Astrocyte (in vitro differentiated cells and primary cell): ENCODE measurements at places on chromosomes 3 and 15.
A peak's percentile ranks its signal among the peaks of the same experiment; 100 is the strongest.

- peak; percentile 95 for DNase-seq
Observed at GRCh38 chr3:11610044-11610671, 33.6 kb downstream of the VGLL4 start.

- no peak for DNase-seq
Observed at GRCh38 chr3:155244699-155245098, 48.8 kb downstream of the STRIT1 start.

DNA sequence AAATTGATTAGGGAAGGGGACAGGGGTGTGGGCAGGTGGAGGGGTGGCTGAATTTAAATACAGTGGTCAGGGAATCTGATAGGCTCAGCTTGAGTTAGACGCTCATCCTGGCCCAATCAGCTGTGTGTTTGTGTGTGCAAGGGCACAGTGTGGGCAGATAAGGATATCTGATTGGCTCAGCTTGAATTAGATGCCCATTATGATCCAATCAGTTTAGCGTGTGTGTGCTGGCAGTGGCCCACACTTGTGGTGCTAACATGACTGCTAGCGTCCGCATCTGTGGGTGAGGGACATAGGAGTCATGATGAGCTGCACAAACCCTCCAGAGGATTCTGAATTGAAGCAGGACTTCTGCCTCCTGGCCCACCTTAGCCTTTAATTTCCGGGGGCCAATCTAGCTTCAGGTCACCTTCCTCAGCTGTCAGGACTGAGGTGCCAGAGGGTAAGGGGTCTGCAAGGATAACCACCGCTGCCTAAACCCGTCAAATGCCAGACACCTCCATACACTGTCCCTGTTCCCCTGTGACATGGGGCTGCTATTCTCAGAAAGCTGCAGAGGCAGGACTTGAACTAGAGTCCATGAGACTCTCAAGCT is 97.3 kb downstream of the CORO2B start:
- no peak for DNase-seq

DNA sequence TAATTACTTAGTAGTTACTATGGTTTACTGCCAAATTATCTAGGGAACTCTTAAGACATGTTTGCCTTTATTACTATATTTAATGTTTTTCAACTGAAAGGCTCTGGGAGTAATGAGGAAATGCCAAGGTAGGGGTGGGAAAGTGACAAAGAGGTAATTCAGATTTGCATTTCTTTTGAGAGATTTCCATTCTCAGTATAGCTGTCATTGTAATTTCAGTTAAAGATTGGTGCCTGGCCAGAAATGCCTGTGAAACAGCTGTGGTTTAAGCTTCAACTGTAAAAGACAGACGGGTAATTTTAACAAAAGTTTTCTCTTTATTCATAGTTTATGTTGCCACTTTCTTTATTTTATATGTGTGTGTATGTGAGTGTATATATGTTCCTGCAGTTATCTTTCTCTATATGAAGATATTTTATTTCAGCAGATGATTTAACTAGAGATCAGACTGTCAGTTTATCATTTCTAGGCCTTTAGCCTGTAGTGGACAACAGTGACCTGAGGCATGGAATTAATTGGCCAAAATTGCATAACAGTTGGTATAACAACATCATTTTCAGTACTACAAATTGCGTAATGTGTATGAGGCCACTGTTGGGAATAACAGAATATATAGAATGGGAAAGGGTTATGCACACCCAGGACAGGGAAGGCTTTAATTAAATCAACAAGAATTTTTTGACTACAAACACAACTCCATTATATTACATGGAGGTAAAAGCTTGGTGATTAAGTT is 119.0 kb downstream of the BBX start:
- no peak for DNase-seq

DNA sequence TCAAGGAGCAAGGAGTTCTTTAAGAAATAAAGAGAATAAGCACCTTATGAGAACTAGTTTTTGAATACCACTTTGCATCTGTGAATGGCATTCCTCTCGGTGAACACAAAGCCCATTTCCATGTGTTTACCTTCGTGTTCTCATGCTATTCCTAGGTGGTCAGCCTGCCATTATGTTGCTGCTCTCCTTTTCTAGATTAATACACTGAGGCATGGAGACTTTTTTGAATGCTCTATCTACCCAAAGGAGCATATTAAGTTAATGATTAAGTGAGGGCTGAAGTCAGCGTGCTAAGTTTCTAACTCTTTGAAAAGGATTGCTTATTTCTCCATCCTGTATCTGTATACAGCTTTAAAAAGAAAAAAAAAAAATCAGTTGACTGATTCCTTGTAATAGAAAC is 394.5 kb downstream of the MECOM start:
- no peak for DNase-seq

- DNase-seq = no peak
Observed at GRCh38 chr3:184222521-184222920, 6.9 kb upstream of the VWA5B2 start.

DNA sequence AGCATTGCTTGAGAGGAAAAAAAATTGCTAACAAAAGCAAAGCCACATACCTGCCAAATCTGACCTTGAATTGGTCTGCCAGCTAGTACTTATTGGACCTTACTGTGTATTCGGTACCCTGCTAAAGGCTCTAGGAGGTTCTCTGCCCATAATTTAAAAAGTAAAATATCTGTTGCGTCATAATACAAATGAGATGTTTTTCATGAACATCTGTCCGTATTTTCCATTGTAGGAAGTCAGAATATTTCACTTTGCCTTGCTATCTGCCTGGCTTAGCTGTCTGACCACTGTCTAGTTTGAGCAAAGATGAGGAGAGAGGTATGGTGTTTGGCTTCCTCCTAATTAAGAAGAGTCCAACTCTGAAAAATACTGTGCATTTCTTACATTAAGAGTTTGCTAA is 10.8 kb upstream of the C3orf20 start:
- no peak for DNase-seq

DNA sequence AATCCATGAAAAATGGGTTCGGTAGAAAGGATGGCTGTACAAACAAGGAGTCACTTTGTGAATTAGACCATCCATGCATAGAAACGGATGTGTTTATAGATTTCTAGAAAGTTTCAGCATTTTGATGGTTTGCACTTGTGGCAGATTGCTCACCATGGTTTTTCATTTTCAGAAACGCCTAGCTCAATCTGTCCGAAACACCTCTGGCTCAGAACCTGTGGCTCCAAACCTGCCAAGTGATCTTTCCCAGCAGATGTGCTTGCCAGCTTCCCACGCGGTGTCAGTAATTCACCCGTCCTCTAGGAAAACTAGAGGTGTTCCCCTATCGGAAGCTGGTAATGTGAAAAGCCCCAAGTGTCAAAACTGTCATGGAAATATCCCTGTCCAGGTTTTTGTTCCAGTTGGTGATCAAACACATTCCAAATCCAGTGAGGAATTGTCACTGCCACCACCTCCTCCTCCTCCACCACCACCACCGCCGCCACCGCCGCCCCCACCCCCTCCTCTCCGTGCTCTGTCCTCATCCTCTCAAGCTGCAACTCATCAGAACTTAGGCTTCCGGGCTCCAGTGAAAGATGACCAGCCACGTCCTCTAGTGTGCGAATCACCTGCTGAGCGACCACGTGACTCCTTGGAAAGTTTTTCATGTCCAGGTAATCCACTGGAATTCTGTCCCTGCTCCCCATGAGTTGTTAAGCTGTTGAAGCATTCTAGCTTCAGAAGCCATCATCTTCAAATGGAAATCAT is 21.2 kb downstream of the WHAMM start:
- no peak for DNase-seq

DNA sequence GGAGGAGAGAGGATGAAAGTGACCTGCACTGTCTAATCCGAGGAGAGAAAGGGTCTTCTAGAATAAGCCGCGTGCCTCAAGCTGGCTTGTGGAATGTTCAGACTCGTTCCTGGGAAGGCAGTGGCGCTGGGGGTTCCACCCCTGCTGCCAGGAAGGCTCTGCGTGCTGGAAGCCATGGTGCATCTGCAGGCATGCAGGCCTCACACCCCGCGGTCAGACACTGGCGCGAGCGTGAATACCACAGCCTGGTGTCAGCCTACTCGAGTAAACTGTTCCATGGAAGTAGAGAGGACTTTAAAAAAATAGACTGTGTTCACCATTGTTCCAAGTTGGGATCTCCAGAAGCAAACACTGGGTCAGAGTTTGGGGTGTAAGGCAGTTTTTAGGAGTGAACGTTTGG is 25.9 kb upstream of the GABRG3 start:
- DNase-seq = no peak

- no peak for DNase-seq
Observed at GRCh38 chr3:80970292-80970691, 791.2 kb downstream of the GBE1 start.

DNA sequence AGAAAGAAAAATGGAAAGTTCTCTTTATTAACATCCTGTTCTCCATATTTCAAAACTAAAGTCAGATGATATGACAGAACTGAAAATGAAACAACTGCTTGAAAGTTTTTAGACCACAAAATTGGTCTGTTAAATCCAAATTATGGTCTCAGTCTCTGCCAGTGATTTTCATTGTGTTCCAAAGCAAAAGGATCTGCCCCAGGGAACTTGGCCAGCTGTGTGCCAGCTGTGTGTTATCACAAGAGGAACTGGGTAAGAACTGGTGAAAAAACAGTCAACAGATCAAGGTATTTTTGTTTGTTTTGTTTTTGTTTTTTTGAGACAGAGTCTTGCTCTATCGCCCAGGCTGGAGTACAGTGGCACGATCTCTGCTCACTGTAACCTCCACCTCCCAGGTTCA is 323.3 kb downstream of the CTNNB1 start:
- no peak for DNase-seq

DNA sequence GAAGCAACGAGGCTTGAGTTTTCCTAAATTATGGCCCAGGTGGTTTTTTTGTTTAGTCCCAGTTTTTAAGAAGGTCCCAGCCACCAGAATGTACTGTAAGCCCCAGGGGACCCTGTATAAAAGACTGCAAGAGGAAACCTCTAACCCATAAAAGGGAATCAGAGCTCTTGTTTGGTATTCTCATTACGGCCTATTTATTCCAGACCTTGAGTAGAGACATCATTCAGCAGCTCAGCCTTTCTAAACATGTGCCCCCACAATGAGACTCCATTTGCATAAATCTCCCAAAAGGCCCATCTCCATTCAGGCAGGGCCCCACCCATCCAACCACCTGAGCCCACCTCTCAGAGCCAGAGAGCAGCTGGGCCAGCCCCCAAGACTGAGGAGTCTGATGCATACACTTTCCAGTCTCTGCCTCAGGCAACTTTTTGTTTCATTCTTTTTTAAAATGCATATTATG is 25.7 kb downstream of the ZDHHC3 start:
- DNase-seq = no peak

DNA sequence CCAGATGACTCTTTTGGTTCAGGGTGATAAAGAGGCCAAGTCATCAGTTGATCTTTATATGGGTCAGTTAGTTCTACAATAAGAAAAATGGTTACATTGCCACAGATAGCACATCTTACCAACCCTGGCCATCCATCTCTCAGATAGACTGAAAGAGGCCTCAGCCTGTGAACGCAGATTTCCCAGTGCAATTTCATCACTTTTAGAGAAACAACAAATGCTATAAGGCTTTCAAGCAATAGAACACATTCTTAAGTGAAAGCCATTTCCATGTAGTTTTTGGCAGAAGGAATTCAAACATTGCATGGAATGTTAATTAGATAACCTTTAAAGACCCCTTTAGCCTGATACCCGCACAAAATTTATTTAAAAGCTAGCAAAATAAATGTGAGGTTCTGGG is 200.6 kb upstream of the ZBTB20 start:
- peak; percentile 12 for DNase-seq

- DNase-seq = no peak
Observed at GRCh38 chr3:8423307-8423706, 78.3 kb upstream of the LMCD1 start.

- DNase-seq = peak; percentile 16
Observed at GRCh38 chr3:52238193-52238760, 681 bp downstream of the TWF2 start.

DNA sequence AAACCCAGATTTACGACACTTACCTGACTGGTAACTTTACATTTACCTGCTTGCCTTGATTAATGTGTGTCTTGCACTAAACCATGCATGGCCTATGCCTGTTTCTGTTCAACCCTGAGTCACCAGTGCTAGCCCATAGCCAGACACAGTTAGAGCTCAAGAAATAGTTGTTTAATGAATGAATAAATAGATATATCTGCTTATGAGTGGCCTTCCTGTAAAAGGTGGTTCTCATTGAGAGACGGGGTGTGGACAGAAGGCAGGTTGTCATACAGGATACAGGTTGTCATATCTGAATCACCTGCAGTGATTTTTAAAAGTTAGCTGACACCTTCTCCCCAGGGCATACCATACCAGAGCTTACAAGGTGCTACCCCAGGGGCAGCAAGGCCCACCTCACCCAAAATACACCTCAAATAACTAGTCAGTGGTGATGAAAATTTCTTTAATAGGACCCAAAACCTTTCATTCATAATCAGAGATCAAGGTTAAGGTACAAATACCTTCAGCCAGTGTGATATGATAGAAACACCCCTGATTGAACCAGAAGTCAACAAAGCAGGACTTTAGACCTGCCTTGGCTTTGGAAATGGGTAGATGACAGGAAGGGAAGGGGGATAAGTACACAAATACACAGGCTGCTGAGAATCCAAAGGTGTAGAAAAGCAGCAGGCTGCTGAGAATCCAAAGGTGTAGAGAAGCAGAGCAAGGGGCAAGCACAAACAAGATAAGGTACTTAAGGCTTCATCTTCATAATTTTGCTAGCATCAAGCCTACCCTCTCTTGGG is 45.4 kb upstream of the TSC22D2 start:
- no peak for DNase-seq

- no peak for DNase-seq
Observed at GRCh38 chr15:30870681-30871080, 33.0 kb upstream of the FAN1 start.

DNA sequence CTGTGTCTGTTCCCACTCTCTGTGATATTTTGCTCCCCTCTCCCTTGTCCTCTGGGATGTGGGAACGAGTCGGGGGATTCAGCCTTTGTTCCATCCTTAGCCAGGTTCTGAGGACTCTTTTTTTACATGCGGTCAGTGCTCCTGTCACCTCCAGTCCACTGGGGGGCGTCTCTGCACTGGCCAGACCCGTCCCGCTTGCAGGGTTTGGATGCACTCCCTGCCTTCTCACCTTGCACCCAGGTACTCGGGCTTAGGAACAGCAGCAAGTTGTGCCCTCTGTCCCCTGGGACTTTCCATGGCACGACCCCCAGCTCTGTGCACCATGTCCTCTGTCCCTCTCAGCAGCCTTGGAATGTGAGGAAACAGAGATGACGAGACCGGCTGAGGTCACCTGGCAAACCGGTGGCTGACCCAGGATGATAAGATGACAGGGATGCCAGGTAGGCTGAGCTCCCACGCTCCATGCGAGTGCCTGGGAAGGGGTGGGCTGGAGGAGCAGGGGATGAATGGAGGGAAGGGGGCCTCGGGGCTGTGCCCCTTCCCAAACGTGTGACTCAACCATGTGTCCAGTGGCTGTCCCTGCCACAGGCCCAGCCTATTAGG is 27.3 kb upstream of the FGD5 start:
- DNase-seq = peak; percentile 3

DNA sequence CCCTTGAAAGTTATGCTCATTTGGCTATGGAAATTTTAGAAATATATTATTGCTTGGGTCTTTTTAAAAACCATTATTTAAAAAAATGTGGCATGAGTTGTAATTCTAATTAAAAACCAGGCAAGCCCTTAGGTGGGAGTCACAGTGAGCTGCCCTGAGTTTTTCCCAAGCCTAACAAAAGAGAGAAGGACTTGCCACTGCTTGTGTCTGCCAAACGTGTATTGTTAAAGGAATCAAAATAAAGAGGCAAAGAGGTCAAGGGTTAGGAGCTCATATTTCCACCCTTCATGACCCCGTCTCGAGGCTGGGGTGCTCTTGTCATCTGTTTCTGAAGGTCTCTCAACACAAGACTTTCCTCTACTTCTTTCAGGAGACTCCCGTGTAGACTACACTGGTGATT is 321.1 kb downstream of the ZIC1 start:
- no peak for DNase-seq
